ENCODE measurements at places on chromosomes 6 and 20. TPM values are rescaled to one million over a fixed set of nuclear protein-coding genes. Genes with fewer than 3 reads are reported as not detected.
A peak's percentile ranks its signal among the peaks of the same experiment; 100 is the strongest.

SSR1 gene
- 91.6 TPM for total RNA-seq

ZSCAN16 gene
- 7.1 TPM for total RNA-seq

SNX21 gene
- total RNA-seq: 21.7 TPM

SLC35D3 gene
- total RNA-seq: 0.37 TPM

PBX2 gene
- 150 TPM for total RNA-seq

C20orf144 gene
- 0.21 TPM for total RNA-seq

CRISP2 gene
- not detected for total RNA-seq

TMX4 gene
- 9.8 TPM for total RNA-seq

ENPP3 gene
- total RNA-seq: 0.48 TPM

BEND3 gene
- total RNA-seq: 25.4 TPM

RIMS4 gene
- total RNA-seq: 24.8 TPM

RHAG gene
- total RNA-seq: 0.60 TPM

HLA-DMA gene
- total RNA-seq: 9.3 TPM

CTCFL gene
- total RNA-seq: 0.70 TPM

ZNF334 gene
- total RNA-seq: 18.7 TPM

DNA sequence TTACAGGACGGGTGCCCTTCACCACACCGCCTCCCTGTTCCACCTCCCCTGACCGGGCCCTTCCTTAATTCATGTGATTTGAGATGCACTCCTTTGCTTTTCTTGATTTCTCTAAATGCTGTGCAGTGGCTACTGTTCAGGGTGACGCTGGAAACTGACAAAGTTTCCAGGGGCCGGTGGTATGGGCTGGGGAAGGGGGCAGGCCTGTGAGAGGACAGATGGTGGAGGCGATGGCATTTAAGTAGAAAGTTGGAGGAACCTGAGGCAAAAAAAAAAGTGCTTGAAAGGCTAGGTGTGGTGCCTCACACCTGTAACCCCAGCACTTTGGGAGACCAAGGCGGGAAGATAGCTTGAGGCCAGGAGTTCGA lies 121.6 kb upstream of the RNF24 start:
- DNase-seq: no peak
- H3K4me1 ChIP-seq: peaks cover 21% of the 10 kb centered on the region
- peaks cover 8% of the 10 kb centered on the region for H3K27me3 ChIP-seq
- no peak overlapping the region for H3K4me3 ChIP-seq

- H3K4me3 ChIP-seq: no peak overlapping the region
- no peaks in the 10 kb centered on the region for H3K36me3 ChIP-seq
- peaks cover 16% of the 10 kb centered on the region for H3K4me1 ChIP-seq
- H3K27me3 ChIP-seq: peaks cover 27% of the 10 kb centered on the region
- no peak for DNase-seq
Observed at GRCh38 chr20:52975029-52975732, 3.0 kb downstream of the TSHZ2 start.

GRCh38 chr6:79713701-79714322 lies 82.7 kb downstream of the SH3BGRL2 start:
- no peak overlapping the region for H3K4me3 ChIP-seq
- no peaks in the 10 kb centered on the region for H3K36me3 ChIP-seq
- no peak overlapping the region for H3K27ac ChIP-seq
- H3K4me1 ChIP-seq: peaks cover 11% of the 10 kb centered on the region
- no peaks in the 10 kb centered on the region for H3K27me3 ChIP-seq

GRCh38 chr20:35604449-35604747 lies 11.2 kb upstream of the SPAG4 start:
- peaks cover 56% of the 10 kb centered on the region for H3K27me3 ChIP-seq
- no peak overlapping the region for H3K4me3 ChIP-seq
- peaks cover 7% of the 10 kb centered on the region for H3K4me1 ChIP-seq
- no peak overlapping the region for H3K27ac ChIP-seq

- no peaks in the 10 kb centered on the region for H3K27me3 ChIP-seq
- no peak for DNase-seq
- no peaks in the 10 kb centered on the region for H3K36me3 ChIP-seq
- H3K27ac ChIP-seq: no peak overlapping the region
Observed at GRCh38 chr6:96700915-96701314, 136.4 kb downstream of the GPR63 start.

DNA sequence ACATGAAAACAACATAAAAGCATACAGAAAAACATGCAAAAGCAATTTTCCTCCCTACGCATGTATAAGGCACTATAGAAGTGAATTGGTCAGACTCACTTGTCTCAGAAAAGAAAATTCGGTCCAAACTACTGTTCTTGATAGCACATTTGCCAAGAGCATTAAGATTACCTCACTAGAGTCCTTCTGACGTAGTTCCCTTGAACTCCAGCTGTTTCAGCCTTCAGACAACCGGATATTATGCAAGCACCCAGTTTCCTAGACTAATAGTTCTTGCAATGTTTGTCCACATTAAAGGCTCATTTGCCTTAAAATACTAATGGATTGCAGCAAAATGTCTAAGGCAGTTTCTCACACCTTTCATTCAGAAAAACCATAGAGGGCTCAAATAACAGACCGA lies 2.5 kb upstream of the CASS4 start:
- no peak overlapping the region for H3K4me3 ChIP-seq
- H3K27ac ChIP-seq: no peak overlapping the region
- peaks cover 35% of the 10 kb centered on the region for H3K36me3 ChIP-seq
- DNase-seq: no peak
- no peaks in the 10 kb centered on the region for H3K27me3 ChIP-seq

DNA sequence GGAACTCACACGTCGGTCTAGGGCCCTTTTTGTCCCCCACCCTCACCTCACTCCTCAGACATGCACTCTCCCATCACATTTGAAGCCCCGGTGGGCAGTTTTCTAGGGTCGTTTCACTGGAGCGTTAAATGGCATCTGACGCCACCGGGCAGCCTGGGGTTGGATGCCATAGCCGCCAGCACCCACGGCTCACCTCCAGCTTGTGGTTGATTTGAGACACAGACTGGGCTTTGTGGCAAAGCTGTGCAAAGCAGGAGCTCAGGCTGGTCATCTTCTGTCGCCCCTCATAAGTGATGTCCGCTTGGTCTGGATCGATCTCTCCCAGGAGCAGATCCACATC lies 530 bp downstream of the GOPC start:
- peak overlapping the region; percentile 96 for H3K4me3 ChIP-seq
- no peak for DNase-seq
- H3K4me1 ChIP-seq: peaks cover 17% of the 10 kb centered on the region
- H3K27ac ChIP-seq: no peak overlapping the region

DNA sequence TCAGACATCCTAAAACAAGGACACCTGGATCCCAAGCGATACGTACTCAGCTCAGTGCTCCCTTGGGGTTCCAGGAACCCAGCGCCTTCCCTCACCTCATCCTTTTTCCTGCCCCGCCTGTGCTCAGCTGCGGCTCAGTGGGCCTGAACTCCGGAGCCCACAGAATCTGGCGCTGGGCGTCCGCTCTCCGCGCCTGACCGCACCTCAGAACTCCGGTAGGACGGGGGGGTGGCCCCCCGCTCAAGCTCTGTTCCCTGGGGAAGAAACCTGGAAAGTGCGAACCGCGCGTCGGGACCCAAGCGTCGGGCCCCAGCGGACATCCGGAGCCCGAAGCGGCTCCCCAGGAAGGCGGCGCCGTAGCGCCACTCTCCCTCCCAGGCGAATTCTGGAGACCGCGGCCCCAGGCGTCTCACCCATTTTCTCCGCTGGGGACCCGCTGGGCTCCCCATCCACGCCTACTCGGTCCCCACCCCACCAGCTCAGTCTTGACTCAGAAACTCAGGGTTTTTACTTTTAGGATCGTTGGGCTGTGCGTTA lies 336 bp upstream of the LY6G5C start:
- H3K4me1 ChIP-seq: peaks cover 16% of the 10 kb centered on the region
- DNase-seq: peak; percentile 54
- peak overlapping the region; percentile 89 for H3K4me3 ChIP-seq
- peaks cover 24% of the 10 kb centered on the region for H3K27me3 ChIP-seq

DNA sequence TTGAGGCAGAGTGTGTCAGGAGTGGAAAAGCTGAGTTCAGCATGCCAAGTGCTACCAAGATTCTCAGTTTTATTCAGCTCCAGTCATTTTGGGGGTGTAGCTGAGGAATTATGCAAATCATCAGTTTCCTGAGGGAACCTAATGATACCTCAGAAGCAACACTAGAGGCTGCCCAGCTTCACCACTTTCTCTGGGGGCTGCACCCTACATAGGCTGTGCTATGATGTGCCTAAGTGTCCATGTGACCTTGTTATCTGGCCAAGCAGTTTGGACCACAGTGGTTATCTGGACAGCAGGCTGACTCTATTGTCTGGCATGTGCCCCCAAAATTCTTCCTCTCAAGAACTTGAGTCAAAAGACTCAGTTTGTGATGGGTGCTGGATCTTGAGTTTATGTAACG lies 374.6 kb upstream of the SYNCRIP start:
- H3K36me3 ChIP-seq: no peaks in the 10 kb centered on the region
- no peaks in the 10 kb centered on the region for H3K27me3 ChIP-seq
- no peak overlapping the region for H3K27ac ChIP-seq

DNA sequence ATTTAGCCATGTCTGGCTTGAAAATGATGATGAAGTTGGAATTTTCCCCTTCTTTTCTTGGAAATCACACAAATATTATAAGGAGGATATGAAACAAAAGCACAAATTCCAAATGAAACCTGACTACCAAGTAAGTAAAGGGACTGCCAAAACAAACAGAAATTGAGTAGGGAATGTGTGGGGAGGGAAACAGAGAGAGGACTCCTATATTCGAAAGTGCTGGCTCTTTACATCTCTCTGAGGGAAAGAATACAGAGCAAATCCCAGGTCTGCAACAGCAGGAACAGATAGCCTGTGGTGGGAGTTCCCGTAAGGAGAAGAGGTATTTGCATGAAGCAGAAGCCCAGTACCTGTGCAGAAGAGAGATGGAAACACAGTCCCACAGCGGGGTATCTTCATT lies 583.7 kb downstream of the EPM2A start:
- no peak overlapping the region for H3K27ac ChIP-seq
- H3K27me3 ChIP-seq: no peaks in the 10 kb centered on the region
- H3K4me3 ChIP-seq: no peak overlapping the region
- DNase-seq: no peak

- DNase-seq: no peak
- H3K36me3 ChIP-seq: no peaks in the 10 kb centered on the region
- H3K27ac ChIP-seq: peak overlapping the region; percentile 63
Observed at GRCh38 chr6:158849899-158850806, 31.0 kb upstream of the EZR start.

GRCh38 chr6:56593801-56594318 lies 48.8 kb downstream of the DST start:
- DNase-seq: no peak
- no peaks in the 10 kb centered on the region for H3K4me1 ChIP-seq
- no peak overlapping the region for H3K4me3 ChIP-seq
- H3K36me3 ChIP-seq: peaks cover 62% of the 10 kb centered on the region
- peak overlapping the region; percentile 34 for H3K27ac ChIP-seq

GRCh38 chr20:14220986-14221385 lies 116.4 kb downstream of the FLRT3 start:
- H3K27me3 ChIP-seq: no peaks in the 10 kb centered on the region
- peaks cover 15% of the 10 kb centered on the region for H3K4me1 ChIP-seq
- DNase-seq: no peak
- H3K27ac ChIP-seq: no peak overlapping the region

- no peaks in the 10 kb centered on the region for H3K36me3 ChIP-seq
- H3K27ac ChIP-seq: no peak overlapping the region
- H3K4me3 ChIP-seq: no peak overlapping the region
- no peak for DNase-seq
Observed at GRCh38 chr6:142784344-142784743, 160.6 kb downstream of the HIVEP2 start.

DNA sequence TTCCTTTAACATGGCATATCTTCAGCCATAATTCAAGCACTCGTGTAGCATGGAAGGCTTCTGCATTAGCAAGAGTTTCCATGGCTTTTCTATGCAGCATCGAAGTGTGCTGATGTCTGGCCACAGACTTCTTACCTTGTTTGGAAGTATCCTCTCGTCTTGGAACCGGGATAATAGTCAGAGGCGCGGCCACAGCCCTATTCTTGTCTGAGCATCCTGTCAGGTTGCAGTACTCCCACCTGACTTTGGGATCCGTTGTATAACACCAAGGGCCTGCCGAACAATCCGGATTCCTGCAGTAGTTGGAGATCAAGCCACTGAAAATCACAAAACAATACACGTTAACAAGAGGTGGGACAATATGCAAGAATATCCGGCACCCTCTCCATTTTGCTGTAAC lies 138.9 kb downstream of the SLC22A3 start:
- peaks cover 6% of the 10 kb centered on the region for H3K36me3 ChIP-seq
- H3K27ac ChIP-seq: no peak overlapping the region
- H3K4me3 ChIP-seq: no peak overlapping the region
- no peak for DNase-seq

DNA sequence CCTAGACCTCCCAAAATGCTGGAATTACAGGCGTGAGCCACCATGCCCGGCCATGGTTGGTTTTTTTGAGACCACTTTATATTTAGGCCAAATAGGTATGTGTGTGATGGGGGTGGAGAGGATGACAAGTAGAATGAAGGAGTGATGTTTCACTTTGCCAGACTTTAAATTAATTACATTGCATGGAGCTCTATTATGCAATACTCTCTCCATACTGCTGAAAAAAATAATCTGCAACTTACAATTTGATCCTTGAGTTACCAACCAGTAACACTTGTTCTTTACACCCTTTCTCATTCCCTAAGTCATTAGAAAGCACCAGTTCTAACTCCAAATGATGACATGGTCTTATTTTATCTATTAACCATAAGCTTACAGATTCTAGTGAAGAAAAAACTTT lies 26.8 kb downstream of the GINM1 start:
- H3K36me3 ChIP-seq: peaks cover 47% of the 10 kb centered on the region
- no peak overlapping the region for H3K27ac ChIP-seq
- DNase-seq: no peak
- H3K27me3 ChIP-seq: no peaks in the 10 kb centered on the region

- peak overlapping the region; percentile 69 for H3K27ac ChIP-seq
- DNase-seq: no peak
- H3K4me3 ChIP-seq: no peak overlapping the region
Observed at GRCh38 chr20:31698803-31699718, 23.6 kb downstream of the BCL2L1 start.

DNA sequence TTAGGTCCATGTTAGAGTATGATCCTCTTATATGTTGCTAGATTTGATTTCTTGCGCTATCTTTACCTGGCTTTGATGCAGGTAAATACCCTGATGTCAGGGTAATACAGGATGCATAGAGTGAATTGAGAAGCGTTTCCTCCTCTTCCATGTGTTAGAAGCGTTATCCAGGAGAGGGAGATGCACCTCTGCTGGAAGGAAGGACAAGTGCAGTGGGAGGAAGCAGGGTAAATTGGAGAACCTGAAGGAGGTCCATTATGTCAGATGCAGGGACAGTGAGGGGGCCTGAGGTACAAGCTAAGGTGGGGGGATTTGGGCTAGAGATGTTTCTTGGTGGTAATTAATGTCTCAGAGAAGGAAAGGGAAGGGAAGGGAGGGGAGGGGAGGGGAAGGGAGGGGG lies 7.7 kb downstream of the SHLD1 start:
- H3K36me3 ChIP-seq: 0 out of 2 replicates have a peak, but pooled peaks cover 2% of the 10 kb centered on the region
- DNase-seq: no peak

- H3K27me3 ChIP-seq: peaks cover 2% of the 10 kb centered on the region
- H3K27ac ChIP-seq: no peak overlapping the region
- H3K4me3 ChIP-seq: no peak overlapping the region
- H3K36me3 ChIP-seq: no peaks in the 10 kb centered on the region
Observed at GRCh38 chr20:17768271-17768670, 68.5 kb downstream of the BANF2 start.

Data from WTC11 (cell line).